ENCODE measurements at places on chromosomes 6 and 20.

GRCh38 chr6:111759331-111759835 lies 113.9 kb downstream of the FYN start:
- H3K36me3 ChIP-seq: no peaks in the 10 kb centered on the region
- H3K27me3 ChIP-seq: no peaks in the 10 kb centered on the region
- H3K27ac ChIP-seq: peak overlapping the region; percentile 59
- DNase-seq: no peak
- peak overlapping the region; percentile 22 for H3K4me3 ChIP-seq
- H3K4me1 ChIP-seq: peaks cover 52% of the 10 kb centered on the region

DNA sequence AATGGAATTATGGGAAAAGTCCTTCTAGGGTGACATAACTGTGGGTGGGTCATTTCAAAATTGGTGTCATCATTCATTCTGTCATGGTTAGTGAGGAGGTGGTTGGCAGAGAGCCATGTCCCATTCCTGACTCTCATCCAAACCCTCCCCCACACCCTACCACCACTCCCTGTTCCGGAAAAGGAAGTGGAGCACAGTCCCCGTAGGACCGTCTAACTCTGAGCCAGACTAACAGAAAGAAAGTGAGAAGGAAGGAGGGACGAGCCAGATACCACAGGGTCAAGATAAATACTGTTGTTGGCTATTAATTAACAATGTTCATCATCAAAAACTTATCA lies 4.8 kb downstream of the TRIM10 start:
- no peaks in the 10 kb centered on the region for H3K36me3 ChIP-seq
- H3K27ac ChIP-seq: no peak overlapping the region
- peak; percentile 50 for DNase-seq
- peaks cover 10% of the 10 kb centered on the region for H3K4me1 ChIP-seq

GRCh38 chr20:42576167-42576566 lies 613.5 kb downstream of the PTPRT start:
- DNase-seq: no peak
- no peak overlapping the region for H3K4me3 ChIP-seq
- no peaks in the 10 kb centered on the region for H3K36me3 ChIP-seq
- no peaks in the 10 kb centered on the region for H3K27me3 ChIP-seq
- H3K27ac ChIP-seq: no peak overlapping the region
- H3K4me1 ChIP-seq: no peaks in the 10 kb centered on the region

- no peak for DNase-seq
- no peaks in the 10 kb centered on the region for H3K27me3 ChIP-seq
- H3K4me1 ChIP-seq: no peaks in the 10 kb centered on the region
- no peak overlapping the region for H3K4me3 ChIP-seq
- no peak overlapping the region for H3K27ac ChIP-seq
Observed at GRCh38 chr6:7882505-7883257, 27.9 kb downstream of the TXNDC5 start.

GRCh38 chr6:98824902-98825599 lies 9.3 kb upstream of the POU3F2 start:
- no peak for DNase-seq
- H3K27ac ChIP-seq: no peak overlapping the region
- peaks cover 94% of the 10 kb centered on the region for H3K27me3 ChIP-seq
- H3K36me3 ChIP-seq: no peaks in the 10 kb centered on the region
- H3K4me1 ChIP-seq: peaks cover 37% of the 10 kb centered on the region

DNA sequence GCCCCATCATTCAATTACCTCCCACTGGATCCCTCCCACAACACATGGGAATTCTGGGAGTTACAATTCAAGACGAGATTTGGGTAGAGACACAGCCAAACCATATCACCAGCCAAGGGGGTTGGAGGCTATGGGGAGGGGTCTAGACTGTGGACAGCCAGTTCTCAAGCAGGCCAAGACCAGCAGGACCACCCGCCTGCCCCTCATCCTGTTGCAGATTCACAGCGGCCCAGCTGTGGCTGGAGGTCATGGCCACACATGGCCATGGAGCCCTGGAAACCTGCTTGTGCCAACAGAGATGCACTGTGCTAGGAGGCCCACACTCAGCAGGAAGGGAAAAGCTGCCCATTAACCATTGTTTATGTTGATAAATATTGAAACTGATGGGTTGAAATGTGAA lies 240.5 kb downstream of the TTLL2 start:
- no peak overlapping the region for H3K27ac ChIP-seq
- no peaks in the 10 kb centered on the region for H3K27me3 ChIP-seq
- H3K4me1 ChIP-seq: peaks cover 17% of the 10 kb centered on the region
- H3K4me3 ChIP-seq: no peak overlapping the region

DNA sequence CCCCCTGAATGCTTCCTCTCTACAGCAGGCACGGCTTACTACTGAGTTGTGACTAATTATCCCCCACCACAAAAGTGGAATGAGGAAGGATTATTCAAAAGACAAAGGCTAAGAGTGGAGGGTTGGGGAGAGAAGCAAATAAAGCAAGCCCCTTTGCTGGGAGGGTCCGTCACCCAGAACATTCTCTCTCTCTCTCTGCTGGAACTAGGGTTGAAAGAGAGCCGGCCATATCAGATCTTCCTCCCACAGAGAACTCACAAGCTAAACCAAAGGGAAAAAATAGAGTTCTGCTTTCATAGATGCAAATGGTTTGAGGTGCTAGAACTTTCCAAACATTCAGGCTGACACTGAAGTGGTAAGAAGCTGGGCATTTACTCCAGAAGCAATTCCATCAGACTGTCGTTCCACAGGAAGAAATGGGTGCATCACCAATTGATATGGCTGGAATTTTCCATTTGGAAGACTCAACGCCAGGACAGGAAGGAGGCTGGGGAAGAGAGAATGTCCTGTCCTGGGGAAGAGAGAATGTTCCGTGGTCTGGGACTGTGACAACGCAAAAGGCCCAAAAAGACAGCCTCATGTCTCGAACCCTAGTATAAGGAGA lies 7.9 kb downstream of the ZMYND8 start:
- peak overlapping the region; percentile 100 for H3K27ac ChIP-seq
- H3K4me3 ChIP-seq: no peak overlapping the region
- peaks cover 68% of the 10 kb centered on the region for H3K4me1 ChIP-seq
- peaks cover 11% of the 10 kb centered on the region for H3K36me3 ChIP-seq

DNA sequence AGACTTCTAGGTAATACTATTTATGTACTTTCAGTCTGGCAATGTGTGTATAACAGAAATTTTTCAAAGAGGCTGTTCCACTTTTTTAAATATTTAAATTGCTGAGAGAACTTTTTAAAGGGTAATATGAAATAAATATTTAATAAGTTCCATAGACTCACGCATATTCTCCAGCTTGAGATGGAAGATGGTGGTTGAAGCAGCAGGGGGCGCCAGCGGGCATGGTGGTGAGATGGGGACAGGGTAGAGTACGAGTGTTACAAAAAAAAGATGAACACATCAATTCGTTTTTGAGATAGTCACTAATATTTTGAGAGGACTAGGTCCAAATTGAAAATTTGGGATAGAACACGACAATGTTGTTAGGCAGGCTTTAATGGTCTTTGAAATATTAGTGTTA lies 68.4 kb downstream of the RSPO3 start:
- no peaks in the 10 kb centered on the region for H3K36me3 ChIP-seq
- no peak for DNase-seq
- H3K4me3 ChIP-seq: no peak overlapping the region
- no peak overlapping the region for H3K27ac ChIP-seq
- H3K4me1 ChIP-seq: peaks cover under 1% of the 10 kb centered on the region

GRCh38 chr6:154598399-154598798 lies 87.9 kb upstream of the CNKSR3 start:
- DNase-seq: no peak
- H3K4me1 ChIP-seq: peaks cover 5% of the 10 kb centered on the region
- peak overlapping the region; percentile 17 for H3K27ac ChIP-seq

DNA sequence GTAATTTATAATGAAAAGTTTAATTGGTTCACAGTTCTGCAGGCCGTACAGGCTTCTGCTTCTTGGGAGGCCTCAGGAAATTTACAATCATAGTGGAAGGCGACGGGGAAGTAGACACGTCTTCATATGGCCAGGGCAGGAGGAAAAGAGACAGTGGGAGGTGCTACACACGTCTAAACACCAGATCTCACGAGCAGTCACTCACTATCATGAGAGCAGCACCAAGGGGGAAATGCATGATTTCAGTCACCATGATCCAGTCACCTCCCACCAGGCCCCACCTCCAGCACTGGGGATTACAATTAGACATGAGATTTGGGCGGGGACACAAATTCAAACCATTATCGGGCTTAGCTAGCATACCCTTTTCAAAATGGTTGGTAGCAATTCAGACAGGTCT lies 41.2 kb downstream of the EIF2S2 start:
- peaks cover 33% of the 10 kb centered on the region for H3K4me1 ChIP-seq
- no peak overlapping the region for H3K27ac ChIP-seq
- no peak overlapping the region for H3K4me3 ChIP-seq
- no peaks in the 10 kb centered on the region for H3K27me3 ChIP-seq

- H3K4me3 ChIP-seq: no peak overlapping the region
- no peaks in the 10 kb centered on the region for H3K27me3 ChIP-seq
- DNase-seq: no peak
- H3K36me3 ChIP-seq: peaks cover 29% of the 10 kb centered on the region
Observed at GRCh38 chr6:169783401-169783800, 32.0 kb downstream of the ERMARD start.

DNA sequence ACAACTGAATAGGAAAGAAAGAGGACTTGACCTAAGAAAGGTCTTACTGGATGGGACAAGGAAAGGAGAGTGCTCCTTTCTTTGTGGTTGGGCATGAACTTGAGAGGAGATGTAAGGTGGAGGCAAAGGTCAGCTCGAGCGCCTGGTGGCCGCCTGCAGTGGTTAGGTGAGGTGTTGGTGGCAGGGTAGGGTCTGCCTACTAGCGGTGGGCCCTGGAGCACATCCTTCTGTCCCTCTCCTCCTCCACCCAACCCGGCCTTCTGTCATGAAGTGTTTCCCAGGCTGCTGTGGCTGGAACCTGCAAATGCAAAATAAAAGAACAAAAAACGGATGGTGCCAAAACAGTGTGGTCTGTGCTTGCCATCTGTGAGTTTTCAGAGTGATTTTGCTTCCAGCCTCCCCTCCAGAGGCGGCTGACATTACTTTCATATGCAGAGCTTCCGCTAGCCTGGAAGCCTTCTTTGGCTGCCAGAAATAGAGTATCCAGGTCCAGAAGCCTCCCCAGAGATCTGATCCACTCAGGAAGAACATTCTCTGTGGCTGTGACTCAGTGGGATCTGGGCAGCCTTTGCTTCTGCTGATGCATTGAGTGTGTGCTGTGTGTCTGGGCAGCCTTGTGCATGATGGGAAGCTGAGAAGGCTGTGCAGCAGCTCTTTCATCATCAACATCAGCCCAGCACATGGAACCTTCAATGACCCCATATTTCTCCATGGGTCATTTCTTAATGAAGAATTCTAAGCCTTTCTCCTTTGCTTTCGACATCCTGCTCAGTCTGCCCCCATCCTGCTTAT lies 79.8 kb upstream of the FAM184A start:
- peaks cover 4% of the 10 kb centered on the region for H3K4me1 ChIP-seq
- H3K4me3 ChIP-seq: no peak overlapping the region
- no peaks in the 10 kb centered on the region for H3K27me3 ChIP-seq
- DNase-seq: no peak

GRCh38 chr6:69865126-69865525 lies 1.2 kb upstream of the COL19A1 start:
- DNase-seq: no peak
- no peaks in the 10 kb centered on the region for H3K36me3 ChIP-seq
- H3K4me1 ChIP-seq: peaks cover 17% of the 10 kb centered on the region

- H3K27ac ChIP-seq: no peak overlapping the region
- no peaks in the 10 kb centered on the region for H3K4me1 ChIP-seq
- no peak for DNase-seq
- H3K4me3 ChIP-seq: no peak overlapping the region
Observed at GRCh38 chr6:45990162-45990561, 25.5 kb downstream of the CLIC5 start.

GRCh38 chr6:43786664-43787329 lies 16.8 kb downstream of the VEGFA start:
- DNase-seq: no peak
- H3K4me1 ChIP-seq: no peaks in the 10 kb centered on the region
- no peak overlapping the region for H3K4me3 ChIP-seq
- peaks cover 49% of the 10 kb centered on the region for H3K36me3 ChIP-seq
- H3K27ac ChIP-seq: no peak overlapping the region

GRCh38 chr6:113647143-113647889 lies 209.8 kb upstream of the MARCKS start:
- no peak overlapping the region for H3K4me3 ChIP-seq
- H3K27me3 ChIP-seq: no peaks in the 10 kb centered on the region
- no peaks in the 10 kb centered on the region for H3K4me1 ChIP-seq
- DNase-seq: no peak
- no peak overlapping the region for H3K27ac ChIP-seq

GRCh38 chr20:4059606-4060005 lies 44.2 kb upstream of the RNF24 start:
- peaks cover 19% of the 10 kb centered on the region for H3K4me1 ChIP-seq
- H3K36me3 ChIP-seq: no peaks in the 10 kb centered on the region
- no peak overlapping the region for H3K27ac ChIP-seq
- H3K4me3 ChIP-seq: no peak overlapping the region
- H3K27me3 ChIP-seq: no peaks in the 10 kb centered on the region

DNA sequence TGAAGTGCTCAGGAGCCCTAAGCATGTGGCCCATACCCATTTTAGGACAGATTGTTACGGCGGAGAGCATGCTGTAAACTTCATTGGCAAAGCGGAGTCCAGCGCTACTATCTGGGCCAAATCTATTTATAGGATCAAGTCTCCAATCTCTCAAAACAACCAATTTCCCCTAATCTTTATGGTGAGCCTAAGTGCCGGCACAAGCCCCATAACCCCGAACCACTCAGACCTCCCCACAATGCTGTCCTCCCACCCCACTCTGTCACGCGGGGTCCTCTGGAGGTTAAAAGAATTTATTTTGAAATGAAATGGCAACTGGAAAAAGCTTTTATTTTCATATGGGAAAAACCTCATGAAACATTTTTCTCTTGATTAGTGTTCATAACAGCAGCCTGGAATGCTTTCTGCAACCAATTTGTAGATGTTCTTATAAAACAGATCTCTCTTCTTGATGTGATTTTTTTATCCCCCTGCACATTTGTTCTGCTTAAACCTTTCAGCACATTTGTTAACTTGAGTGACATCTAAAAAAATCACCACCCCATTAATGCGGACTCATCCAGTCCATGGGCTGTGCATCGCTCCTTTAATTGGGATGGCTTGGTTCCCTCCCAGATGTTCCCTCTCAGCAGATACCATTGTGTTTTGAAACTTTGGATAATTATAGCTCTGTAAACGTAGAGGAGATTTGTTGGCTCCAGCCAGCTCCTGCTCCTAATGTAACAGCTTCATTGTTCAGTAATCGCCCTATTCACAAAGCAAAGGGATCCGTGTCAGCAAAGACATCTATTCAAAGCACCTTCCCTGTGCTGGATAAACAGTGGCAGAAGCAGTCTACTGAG lies 323.6 kb downstream of the CD83 start:
- H3K27ac ChIP-seq: peak overlapping the region; percentile 83
- H3K27me3 ChIP-seq: no peaks in the 10 kb centered on the region
- H3K36me3 ChIP-seq: no peaks in the 10 kb centered on the region
- H3K4me1 ChIP-seq: peaks cover 31% of the 10 kb centered on the region

DNA sequence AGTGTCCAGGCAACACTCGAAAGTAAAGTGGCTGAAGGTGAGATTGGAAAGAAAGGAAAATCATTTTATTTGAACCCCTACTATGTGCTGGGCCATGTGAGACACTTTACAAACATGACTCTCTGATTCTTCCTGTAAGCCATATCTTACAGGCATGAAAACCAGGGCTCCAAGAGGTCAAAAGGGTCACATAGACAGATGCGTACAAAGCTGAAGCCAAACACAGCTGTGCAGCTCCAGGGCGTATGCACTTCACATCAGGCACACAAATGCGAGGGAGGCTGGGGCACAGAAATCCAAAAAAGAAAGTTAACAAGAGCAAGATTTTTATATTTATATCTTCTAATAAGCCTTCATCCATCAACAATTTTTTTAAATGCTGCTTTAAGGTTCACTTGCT lies 176.5 kb downstream of the PHACTR1 start:
- peaks cover 10% of the 10 kb centered on the region for H3K4me1 ChIP-seq
- no peaks in the 10 kb centered on the region for H3K27me3 ChIP-seq
- no peak overlapping the region for H3K27ac ChIP-seq
- H3K36me3 ChIP-seq: no peaks in the 10 kb centered on the region
- DNase-seq: no peak

All from esophagus muscularis mucosa (tissue), 4 donors.